Memory B cell (primary cell): ENCODE measurements at places on chromosomes 7 and 10.

DNA sequence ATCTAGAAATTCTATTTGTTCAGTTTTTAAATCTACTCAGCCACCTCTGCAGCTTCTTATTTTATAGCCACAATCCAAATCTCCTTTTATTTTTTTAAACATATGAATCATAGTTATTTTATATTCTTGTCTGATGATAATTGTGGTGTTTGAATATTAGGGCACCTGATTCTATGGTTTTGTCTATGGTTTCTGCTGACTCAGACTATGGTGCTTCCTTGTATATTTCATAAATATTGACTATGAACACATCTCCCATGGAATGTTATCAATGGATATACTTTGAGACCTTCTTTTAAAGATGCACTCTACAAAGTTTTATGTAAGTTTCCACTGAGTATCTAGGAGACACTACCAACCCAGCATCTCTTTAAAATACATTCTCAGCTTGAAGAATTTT lies 1027.0 kb upstream of the AUTS2 start:
- no peak for DNase-seq

- no peak for DNase-seq
Observed at GRCh38 chr7:48074204-48074654, 14.8 kb upstream of the UPP1 start.

GRCh38 chr10:127067542-127068194 lies 128.7 kb downstream of the INSYN2A start:
- no peak for DNase-seq

DNA sequence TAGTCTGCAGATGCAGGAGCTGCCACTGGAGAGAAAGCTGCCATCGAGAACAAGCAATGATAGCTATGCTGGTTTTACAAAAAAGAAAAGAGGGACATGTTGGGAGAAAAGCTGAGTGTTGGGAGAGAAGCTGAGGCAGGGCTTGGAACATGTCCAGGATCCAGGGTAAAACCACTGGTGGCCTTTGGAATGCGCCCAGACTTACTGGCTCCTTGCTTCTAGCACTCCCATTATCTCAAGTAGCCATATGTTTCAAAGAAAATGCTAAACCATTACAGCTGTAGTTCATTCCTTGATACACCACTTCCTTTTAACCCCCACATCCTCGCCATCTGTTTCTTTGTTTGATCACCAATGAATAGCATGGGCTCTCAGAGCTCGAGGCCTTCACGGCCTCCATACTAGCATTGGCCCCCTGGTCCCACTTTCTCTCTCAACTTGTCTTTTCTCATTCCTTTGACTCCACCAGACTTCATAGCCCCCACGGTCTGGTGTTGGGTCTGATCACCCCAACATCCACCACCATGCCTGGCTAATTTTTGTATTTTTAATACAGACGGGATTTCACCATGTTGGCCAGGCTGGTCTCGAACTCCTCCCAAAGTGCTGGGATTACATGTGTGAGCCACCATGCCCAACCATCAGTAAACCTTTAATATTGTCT lies 23.8 kb upstream of the PLAC9 start:
- no peak for DNase-seq

DNA sequence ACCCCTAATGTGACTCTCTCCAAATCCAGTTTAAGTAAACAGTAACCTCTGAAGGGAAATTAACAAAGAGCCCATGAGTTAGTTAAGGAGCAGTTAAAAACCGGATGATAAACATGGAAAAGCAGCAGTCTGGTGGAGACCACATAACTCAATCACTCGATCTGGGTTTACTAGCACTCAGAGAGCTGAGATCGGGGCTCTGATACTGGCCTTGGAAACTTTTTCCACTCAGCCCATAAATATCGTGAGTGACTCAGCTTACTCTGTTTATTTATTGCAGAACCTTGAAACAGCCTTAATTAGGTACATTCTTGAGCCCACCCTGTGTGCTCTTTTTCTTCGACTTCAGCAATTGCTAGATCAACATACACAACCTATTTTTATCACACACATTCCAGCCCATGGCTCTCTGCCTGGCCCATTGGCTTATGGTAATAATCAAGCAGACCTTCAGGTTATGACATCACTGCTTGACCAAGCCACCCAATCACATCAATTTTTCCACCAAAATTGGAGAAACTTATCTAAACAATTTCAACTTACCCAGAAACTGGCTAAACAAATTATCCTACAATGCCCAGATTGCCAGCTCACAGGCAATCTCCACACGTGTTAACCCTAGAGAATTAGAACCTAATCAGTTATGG lies 82.2 kb upstream of the GPR22 start:
- no peak for DNase-seq

DNA sequence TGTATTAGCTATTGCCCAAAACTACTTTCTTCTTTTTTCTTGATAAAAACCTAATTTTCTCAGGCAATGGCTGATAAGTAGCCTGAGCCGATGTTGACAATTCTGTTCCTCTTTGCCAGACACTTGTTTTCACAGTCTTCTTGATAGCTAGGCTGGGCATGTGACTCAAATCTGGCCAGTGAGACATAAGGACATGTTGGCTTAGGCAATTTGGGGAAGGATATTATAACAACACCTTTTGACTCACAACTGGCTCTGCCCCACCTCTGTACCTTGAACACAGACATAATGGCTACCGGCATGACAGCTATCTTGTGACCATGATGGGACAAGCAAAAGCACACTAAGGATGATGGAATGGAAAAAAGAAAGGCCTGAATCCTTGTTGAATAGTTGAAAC lies 72.9 kb upstream of the GPR22 start:
- DNase-seq: no peak

GRCh38 chr10:45532480-45532879 lies 140.1 kb downstream of the ZFAND4 start:
- DNase-seq: no peak
